Upper lobe of left lung (tissue), 6 donors: ENCODE measurements at places on chromosomes 16 and 17. TPM values are rescaled to one million over a fixed set of nuclear protein-coding genes. Genes with fewer than 3 reads are reported as not detected.

Gene CPHXL2
- total RNA-seq = not detected

Gene OTOP2
- total RNA-seq = not detected

GRCh38 chr17:79851461-79851817 is 12.2 kb upstream of the CBX4 start:
- no peak for DNase-seq

- DNase-seq = no peak
Measured at GRCh38 chr17:35879773-35880654, at the start of gene CCL5. Gene CCL5 (minus strand): TSS chr17:35880360.

- DNase-seq = no peak
Measured at GRCh38 chr16:85687651-85688471, 893 bp downstream of the GINS2 start.

GRCh38 chr16:19130852-19131824 is 17.4 kb downstream of the ITPRIPL2 start:
- DNase-seq = no peak
